ENCODE measurements at places on chromosomes 16 and 17.

DNA sequence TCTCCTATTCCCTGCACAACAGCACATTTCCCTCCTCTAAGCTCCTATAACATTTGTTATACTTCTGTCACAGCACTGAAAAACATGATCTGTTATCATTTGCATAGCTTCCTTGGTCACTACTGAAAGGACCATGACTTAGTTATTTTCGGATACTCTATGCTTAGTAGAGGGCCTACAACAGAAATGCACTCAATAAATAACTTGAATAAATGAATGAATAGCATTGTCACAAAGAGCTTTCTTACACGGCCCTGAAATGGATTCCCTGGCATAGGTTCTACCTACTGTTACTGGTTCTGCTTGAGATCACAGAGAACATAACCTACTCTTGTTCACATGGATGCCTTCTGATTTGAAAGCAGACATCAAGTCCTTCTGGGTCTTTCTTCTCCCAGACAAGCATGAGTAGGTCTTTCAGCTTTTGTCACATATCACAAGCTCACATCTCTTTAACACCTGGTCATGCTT is 41.6 kb downstream of the MYO1D start:
- H3K4me1 ChIP-seq, result no peaks in the 10 kb centered on the region
- no peak for DNase-seq
- no peak overlapping the region for H3K27ac ChIP-seq
- no peak overlapping the region for H3K4me3 ChIP-seq
- H3K36me3 ChIP-seq, result no peaks in the 10 kb centered on the region
- no peaks in the 10 kb centered on the region for H3K27me3 ChIP-seq

- H3K36me3 ChIP-seq, result no peaks in the 10 kb centered on the region
- H3K27ac ChIP-seq, result no peak overlapping the region
- no peak for DNase-seq
These were observed 13.5 kb downstream of the CDIPT start for GRCh38 chr16:29849505-29849904.

- H3K27me3 ChIP-seq, result no peaks in the 10 kb centered on the region
- H3K27ac ChIP-seq, result no peak overlapping the region
- no peak overlapping the region for H3K4me3 ChIP-seq
These were observed 261.9 kb upstream of the FOXF1 start for GRCh38 chr16:86248310-86248905.

DNA sequence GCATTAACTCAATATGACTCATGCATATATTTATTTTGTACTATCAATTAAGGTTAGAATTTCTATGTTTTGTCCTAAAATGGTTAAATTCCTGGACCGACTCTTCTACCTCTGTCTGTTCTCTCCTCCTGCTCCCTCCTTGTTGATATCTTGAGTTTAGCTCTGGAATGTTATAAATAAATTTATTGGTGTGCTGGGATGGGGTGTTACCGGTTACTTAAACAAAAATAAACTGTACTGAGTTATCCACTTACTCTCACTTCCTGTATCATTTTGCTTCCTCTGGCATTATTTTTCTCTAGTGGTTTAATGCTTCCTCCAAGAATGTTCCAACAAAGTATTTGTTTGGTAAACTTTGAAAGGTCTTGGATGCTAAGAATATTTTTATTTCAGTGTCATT is 120.1 kb downstream of the ABCA8 start:
- no peaks in the 10 kb centered on the region for H3K4me1 ChIP-seq
- H3K27ac ChIP-seq, result no peak overlapping the region
- no peak overlapping the region for H3K4me3 ChIP-seq
- DNase-seq, result no peak

DNA sequence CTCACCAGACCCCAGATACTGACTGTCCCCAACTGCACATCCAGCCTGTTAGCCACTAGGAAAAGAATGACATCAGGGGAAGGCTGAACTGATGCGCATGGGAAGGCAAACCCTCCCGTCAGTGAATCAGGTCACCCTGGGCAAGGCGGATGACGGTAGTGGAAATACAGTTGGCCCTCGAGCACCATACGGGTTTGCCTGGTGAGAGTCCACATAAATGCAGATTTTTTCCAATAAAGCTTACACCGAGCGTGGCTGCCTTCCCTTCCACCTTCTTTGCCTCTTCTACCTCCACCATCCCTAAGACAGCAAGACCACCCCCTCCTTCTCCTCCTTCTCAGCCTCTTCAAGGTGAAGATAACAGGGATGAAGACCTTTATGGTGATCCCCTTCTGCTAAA is 236.1 kb upstream of the TNRC6C start:
- H3K27me3 ChIP-seq, result no peaks in the 10 kb centered on the region
- H3K4me3 ChIP-seq, result no peak overlapping the region
- no peak overlapping the region for H3K27ac ChIP-seq
- no peaks in the 10 kb centered on the region for H3K36me3 ChIP-seq

DNA sequence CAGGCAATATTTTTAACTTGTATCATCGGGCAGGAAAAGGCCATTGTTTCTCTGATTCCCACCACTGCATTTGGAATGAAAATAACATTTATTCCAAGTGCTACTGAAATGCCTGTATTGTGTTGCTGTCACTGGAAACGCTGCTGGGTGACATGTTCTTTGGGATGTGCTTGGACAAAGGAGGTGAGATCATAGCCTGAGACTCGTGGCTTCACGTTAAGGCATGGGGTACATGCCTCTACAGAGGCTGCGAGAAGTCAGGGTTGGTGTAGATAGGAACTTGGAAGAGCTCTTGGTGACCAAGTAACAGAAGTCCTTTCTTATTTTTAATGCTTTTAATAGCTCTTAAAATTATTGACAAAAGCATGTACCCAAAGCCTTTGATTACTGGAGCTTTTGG is 58.8 kb upstream of the MAF start:
- no peak overlapping the region for H3K27ac ChIP-seq
- H3K36me3 ChIP-seq, result no peaks in the 10 kb centered on the region
- H3K27me3 ChIP-seq, result no peaks in the 10 kb centered on the region
- no peaks in the 10 kb centered on the region for H3K4me1 ChIP-seq
- no peak for DNase-seq
- H3K4me3 ChIP-seq, result no peak overlapping the region

DNA sequence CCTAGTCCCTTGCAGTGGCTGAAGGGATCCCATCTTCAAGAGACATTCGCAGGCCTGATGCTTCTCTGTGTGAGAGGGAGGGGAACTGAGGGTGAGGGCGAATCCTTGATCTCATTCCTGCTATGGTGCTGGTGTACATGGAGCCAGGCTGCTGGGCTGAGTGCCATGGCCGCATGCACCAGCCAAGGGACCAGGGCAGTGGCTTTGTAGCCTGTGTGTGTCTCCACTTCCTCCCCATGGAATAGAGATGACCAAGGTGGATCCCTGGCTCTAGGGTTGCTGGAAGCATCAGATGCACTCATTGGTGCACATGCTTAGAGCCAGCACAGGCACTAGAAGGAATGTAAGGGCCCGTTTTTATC is 195.0 kb downstream of the FOXL1 start:
- H3K27me3 ChIP-seq, result peaks cover 11% of the 10 kb centered on the region
- H3K4me3 ChIP-seq, result no peak overlapping the region
- no peaks in the 10 kb centered on the region for H3K36me3 ChIP-seq
- DNase-seq, result no peak
- no peak overlapping the region for H3K27ac ChIP-seq
- no peaks in the 10 kb centered on the region for H3K4me1 ChIP-seq

DNA sequence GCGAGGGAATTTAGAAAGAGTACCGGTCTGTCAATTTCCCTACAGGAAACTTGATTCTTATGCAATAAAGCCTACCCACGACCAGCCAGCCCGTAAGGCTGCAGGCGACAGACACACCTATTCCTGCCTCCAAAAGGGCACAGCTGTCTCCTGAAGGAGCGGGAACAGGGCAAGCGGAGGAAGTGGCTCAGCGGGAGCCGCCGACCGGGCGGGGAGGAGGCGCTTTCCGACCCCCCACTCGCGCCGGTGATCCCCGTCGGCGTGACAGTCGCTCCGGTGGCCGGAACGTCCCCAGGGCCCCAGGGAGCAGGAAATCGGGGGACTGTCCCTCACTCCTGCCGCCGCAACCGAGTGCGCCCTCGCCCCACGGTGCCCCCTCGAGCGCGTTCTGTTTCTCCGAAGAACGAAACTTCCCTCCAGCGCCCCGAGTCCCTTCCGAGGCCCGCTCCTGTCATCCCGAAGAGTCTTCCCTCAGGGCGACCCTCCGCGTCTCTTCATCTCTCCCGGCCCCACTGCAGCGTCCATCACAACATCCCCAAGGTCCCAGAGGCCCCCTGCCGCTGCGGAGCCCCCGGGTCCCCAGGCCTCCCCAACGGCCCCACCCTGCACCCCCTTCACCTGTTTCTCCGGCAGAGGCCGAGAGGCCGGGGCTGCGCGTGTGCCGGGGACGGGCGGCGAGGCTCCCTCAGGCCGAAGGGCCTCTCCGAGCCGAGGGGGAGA is 421 bp downstream of the STAT3 start:
- H3K4me3 ChIP-seq, result peak overlapping the region; percentile 89
- no peaks in the 10 kb centered on the region for H3K36me3 ChIP-seq
- peak; percentile 64 for DNase-seq

DNA sequence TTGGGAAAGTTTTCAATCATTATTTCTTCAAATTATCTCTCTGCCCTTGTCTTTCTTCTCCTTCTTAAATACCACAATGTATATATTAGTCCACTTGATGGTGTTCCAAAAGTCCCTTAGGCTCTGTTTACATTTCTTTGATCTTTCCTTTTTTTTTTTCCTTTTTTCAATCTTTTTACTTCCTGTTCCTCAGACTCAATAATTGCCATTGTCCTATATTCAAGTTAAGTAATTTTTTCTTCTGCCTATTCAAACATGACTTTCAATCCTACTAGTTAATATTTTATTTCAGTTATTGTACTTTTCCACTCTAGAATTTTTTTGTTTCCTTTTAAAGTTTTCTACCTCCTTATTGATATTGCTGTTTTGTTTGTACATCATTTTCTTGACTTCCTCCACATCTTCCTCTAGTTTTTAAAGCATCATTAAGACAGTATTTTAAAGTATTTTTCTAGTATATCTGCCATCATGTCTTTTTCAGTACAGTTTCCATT is 15.8 kb upstream of the UQCRC2 start:
- H3K36me3 ChIP-seq, result no peaks in the 10 kb centered on the region
- H3K27me3 ChIP-seq, result no peaks in the 10 kb centered on the region
- no peak for DNase-seq

DNA sequence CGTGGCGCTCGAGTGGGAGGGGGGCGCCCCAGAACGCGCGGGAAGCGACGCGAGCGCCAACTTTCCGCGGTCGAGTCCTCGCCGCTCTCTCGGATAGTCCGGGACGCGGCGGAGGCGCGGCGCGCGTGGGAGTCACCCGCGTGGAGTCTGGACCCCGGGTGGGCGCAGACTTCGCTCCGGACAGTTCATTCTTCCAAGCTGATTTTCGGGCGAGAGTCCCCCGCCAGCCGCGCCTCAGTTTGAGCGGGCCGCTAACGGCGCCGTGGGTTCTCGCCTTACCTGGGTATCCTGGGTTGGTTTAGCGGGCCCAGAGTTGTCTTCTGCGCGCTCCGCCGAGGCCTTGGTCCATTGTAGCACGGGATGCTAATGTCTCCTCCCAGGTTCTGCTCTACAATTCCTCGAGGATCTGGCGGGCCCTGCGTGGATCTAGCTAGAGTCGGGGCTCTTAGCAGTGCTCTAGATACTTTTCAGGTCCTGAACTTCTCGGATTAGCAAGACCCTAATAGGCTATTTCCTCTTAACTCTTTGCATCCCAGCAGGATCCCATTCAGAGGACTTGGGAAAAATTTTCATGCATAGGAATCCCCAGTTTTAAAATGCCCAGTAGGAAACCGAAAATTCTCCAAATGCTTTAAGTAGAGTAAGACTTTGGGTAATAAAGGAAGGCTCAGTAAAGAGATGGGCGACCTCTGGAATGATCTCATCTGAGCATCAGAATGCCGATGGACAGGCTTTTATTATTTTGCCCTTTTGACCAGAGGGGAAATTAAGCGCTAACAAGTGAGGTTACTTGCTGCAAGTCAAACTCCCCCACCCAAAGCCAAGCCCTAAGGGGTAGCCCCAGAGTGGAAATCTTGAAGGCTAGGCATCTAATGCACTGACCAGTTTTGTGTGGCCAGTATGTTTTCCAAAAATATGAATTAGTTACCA is 537 bp upstream of the GJC1 start:
- H3K4me3 ChIP-seq, result peak overlapping the region; percentile 41
- no peaks in the 10 kb centered on the region for H3K36me3 ChIP-seq
- H3K27me3 ChIP-seq, result peaks cover 4% of the 10 kb centered on the region
- H3K4me1 ChIP-seq, result no peaks in the 10 kb centered on the region

DNA sequence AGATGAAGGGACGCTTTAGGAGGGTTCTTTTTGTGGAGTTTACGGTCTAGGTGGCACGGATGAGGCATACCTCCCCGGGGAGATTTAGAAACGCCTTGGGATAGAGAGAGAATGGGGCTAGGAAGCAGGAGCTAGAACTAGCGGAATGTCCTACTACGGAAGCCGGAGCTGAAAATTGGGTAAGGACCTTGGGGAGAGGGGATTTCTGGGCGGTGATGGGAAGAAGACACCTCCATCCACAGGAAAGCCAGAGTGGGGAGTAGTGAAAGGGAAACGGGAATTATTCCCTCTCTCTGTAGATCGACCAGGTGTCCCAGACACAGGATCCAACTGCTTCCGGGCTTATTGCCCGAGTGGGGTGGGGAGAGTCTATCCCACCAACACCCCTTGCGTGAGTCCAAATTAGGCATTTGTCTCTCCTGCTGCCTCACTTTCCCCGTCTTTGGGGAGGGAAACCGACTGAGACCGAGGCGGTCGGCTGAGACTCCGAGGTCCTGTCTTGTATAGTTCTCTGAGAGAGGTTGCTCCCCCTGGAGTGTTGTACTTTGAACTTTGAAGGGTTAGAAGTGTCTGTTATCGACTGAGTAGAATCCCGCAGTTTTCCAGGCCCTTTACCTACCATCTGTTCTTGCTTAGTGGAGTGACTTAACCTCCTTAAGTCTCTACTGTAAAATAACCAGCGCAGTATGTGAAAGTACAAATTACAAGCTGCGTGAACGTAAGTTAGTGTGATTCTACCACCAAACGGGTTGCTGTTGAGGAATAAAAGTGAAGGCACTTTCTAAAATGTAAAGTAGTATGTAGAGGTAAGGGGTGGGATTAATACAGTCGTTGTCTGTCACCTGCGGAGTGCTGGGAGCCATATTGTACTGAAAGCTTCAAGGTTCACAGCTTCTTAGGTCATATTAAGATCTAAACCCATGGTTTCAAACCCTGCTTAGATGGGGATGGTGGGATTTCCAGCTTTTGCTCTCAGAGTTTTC is 1.0 kb downstream of the RSPRY1 start:
- no peaks in the 10 kb centered on the region for H3K27me3 ChIP-seq
- no peaks in the 10 kb centered on the region for H3K36me3 ChIP-seq
- peaks cover 20% of the 10 kb centered on the region for H3K4me1 ChIP-seq
- H3K4me3 ChIP-seq, result peak overlapping the region; percentile 81
- H3K27ac ChIP-seq, result peak overlapping the region; percentile 93

DNA sequence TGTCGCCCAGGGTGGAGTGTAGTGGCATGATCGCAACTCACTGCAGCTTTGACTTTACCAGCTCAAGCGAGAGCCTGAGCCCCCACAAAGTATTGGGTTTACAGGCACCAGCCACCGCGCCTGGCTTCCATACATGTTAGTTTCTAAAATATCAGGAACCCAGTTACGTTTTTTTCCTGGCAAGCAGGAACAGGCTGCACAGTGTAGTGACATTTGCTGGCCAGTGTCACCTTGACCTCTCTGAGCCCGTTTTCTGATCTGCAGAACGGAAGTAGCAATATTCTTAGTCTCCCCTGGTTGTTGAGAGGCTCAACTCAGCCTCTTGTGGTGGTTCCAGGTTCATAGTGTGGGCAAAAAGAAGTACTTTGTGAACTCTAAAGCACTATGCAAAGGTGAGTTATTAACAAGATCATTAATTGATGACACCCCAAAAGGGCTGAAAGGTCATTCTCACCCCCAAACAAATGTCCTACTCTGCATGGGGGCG is 15.6 kb downstream of the IGF2BP1 start:
- no peaks in the 10 kb centered on the region for H3K4me1 ChIP-seq
- no peak for DNase-seq
- H3K27ac ChIP-seq, result no peak overlapping the region
- no peaks in the 10 kb centered on the region for H3K27me3 ChIP-seq
- H3K36me3 ChIP-seq, result no peaks in the 10 kb centered on the region
- H3K4me3 ChIP-seq, result no peak overlapping the region

Data from pancreas (tissue), 10 donors.